ENCODE measurements at places on chromosomes 7 and 10.

- no peak for DNase-seq
Measured at GRCh38 chr7:114364151-114364550, 50.5 kb upstream of the FOXP2 start.

- peak; percentile 40 for DNase-seq
Measured at GRCh38 chr10:120336911-120337540, 120.0 kb upstream of the PLPP4 start.

- peak; percentile 1 for DNase-seq
Measured at GRCh38 chr10:34705563-34705962, 109.5 kb downstream of the PARD3 start.

DNA sequence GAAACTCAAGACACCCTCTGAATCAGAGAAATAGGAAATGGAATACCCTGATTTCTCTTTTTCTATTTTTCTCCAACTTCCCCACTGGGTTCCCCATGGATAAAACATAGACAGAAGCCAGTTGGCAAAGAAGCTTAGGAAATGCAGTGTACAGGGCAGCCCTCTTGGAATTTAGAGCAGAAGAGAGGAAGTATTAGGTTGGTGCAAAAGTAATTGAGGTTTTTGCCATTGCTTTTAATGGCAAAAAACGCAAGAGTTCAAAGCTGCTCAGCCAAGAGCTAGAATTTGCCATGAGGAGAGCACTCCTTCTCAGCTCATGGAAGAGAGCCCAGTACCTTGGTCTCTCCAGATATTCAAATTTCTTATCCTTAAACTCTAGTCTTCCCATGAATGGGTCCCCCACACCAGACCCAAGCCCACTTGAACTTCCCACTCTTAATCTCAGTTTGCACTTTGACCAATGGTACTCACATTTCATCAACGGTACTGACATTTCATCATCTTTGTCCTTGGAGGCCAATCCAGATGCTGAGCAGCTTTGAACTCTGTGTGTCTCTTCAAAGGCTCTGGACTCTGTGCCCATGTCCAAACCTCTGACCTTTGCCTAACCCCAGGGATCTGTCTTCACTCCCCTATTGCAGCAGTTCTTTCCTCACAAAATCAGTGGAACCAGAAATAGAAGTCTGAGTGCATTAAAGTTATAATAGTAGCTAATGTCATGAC lies 73.2 kb upstream of the PPP1R3C start:
- no peak for DNase-seq

DNA sequence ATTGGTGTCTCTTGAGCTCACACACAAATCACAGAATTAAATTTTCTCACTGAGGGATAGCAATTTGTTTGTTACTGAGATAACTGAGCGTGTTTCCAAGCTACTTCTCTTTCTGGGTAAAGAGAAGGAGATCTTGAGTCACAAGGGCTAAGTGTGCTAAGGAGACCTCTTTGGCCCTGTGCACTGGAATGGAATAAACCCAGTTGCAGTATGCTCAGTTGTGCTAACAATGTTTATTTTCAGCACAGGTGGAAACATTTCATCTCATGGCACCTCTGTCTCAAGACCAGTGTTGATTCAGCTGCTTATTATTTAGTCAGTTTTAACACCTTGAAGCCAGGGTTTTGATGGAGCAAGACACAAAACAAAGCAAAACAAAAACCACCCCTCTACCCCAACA lies 22.5 kb upstream of the UBE2H start:
- DNase-seq = no peak

- no peak for DNase-seq
Measured at GRCh38 chr10:102287538-102287937, 42.2 kb downstream of the GBF1 start.

GRCh38 chr10:9302140-9302746 lies 1247.8 kb downstream of the GATA3 start:
- peak; percentile 60 for DNase-seq

- no peak for DNase-seq
Measured at GRCh38 chr10:106931853-106932249, 232.7 kb downstream of the SORCS1 start.

- DNase-seq = peak; percentile 65
Measured at GRCh38 chr10:122298598-122299301, 27.7 kb downstream of the BTBD16 start.

- no peak for DNase-seq
Measured at GRCh38 chr10:14519785-14520184, 189.1 kb upstream of the FRMD4A start.

- DNase-seq = no peak
Measured at GRCh38 chr10:101356132-101356531, 2.2 kb downstream of the BTRC start.

GRCh38 chr10:6729071-6729774 lies 149.1 kb upstream of the PRKCQ start:
- DNase-seq = no peak

GRCh38 chr10:131660427-131660826 lies 240.4 kb upstream of the PPP2R2D start:
- no peak for DNase-seq

- DNase-seq = no peak
Measured at GRCh38 chr10:3417096-3417495, 244.5 kb upstream of the PITRM1 start.

DNA sequence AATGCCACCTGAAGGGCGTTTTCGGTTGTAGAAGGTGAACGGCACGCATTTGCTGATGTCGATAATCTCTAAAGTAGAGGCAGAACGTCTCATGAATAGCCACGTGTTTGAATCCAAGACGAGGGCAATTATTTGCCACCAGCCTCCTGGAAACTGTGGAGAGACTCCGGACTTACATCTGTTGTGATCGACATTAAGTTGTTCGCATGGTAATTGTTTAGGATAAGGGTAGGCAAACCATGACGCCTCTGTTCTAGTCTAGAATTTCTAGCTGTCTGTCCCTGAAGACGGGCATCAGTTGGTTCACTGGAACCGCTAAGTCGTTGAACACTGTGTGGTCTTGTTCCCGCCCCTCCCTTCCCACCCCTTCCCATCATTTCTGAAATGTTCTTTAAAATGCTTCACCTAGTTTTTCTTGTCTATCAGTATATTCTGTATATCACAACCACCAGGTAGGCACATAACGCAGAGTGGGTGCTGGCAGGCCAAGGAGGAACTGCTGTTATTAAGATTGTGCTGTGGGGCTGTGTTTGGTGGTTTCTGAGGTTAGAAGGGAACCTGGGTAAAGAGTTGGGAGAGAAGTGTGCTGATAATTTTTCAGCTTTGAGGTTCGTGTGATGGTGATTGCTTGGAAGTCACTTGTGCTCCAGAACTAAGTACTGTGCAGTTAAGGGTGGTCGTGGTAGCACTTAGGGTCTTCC lies 1.2 kb downstream of the UBE3C start:
- peak; percentile 34 for DNase-seq

DNA sequence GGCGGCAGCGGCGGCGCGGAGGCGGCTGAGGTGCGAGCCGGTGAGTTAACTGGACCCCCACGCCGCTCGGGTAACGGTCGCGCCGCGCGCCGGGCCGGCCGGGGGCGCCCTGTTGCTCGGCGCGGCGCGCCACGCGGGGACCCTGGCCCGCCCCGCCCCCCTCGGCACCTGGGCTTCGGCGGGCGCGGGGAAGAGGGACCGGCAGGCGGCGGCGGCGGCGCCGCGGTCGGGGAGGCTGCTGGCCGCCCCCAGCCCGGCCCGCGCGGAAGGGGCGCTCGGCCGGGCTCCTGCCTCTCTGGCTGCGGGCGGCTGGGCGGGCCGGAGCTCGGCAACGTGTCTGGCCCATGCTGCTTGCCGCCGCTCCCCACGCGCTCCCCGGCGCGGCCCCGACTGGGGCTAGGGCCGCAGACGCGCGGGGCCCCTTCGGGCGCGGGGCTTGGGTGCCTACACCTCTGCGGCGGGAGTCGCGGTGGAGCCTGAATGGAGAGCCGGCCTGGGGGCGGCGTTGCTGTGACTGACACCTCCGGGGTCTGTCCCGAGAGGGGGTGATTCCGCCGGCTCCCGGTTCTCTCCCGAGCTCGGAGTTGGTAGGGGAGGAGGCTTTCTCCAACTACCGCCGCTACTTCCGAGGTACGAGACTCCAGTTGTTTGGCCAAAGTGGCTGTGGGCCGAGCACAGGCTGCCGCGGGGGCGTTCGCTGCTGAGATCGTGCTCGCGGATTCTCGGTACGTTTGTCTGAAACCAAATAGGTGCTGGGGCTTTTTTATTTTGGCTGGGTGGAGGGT lies 494 bp downstream of the PALS2 start:
- peak; percentile 37 for DNase-seq

GRCh38 chr7:90728568-90728967 lies 132.4 kb downstream of the CDK14 start:
- no peak for DNase-seq

GRCh38 chr10:122115874-122116273 lies 126.9 kb downstream of the TACC2 start:
- DNase-seq = no peak

DNA sequence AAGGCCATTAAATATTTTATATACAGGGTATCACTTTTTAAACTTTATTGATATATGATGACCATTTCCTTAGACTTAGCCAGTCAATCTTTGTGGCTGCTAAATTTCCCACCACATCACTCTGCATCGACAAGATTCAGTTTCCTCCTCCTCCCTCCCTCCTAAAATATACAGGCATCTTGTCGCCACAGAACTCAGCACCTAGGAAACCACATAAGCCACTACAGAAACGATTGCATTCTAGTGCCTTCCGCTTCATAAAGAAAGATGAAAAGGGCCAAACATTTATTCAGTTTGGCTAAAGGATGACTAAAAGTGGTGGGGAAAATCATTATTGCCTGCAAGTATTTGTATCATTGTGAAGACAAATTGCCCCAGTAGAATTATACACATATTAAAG lies 30.7 kb downstream of the ERCC6 start:
- peak; percentile 62 for DNase-seq

GRCh38 chr7:85011127-85011526 lies 175.7 kb downstream of the SEMA3D start:
- DNase-seq = no peak

- no peak for DNase-seq
Measured at GRCh38 chr7:121505540-121506182, 109.6 kb upstream of the FAM3C start.

DNA sequence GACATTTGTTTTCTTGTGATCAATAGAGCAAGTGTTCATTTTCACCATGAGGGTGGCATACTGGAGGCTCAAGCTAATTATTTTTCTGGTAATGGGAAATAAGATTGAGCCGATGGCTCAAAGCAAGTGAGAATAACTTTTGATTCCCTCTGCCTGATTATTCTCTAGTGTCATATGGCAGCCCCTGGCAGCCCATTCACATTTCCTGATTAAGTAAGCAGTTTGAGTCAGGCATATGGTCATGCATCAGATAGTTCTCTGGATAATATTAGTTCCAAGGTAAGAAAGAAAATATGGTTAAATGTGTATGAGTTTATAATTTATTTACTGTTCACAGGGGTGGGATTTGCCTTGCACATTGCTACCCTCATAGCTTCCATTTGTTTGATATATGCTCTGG lies 109.2 kb downstream of the DYNC1I1 start:
- DNase-seq = no peak

GRCh38 chr10:34880817-34881216 lies 65.7 kb upstream of the PARD3 start:
- DNase-seq = no peak

- no peak for DNase-seq
Measured at GRCh38 chr10:119818889-119819270, 53.8 kb downstream of the MCMBP start.

DNA sequence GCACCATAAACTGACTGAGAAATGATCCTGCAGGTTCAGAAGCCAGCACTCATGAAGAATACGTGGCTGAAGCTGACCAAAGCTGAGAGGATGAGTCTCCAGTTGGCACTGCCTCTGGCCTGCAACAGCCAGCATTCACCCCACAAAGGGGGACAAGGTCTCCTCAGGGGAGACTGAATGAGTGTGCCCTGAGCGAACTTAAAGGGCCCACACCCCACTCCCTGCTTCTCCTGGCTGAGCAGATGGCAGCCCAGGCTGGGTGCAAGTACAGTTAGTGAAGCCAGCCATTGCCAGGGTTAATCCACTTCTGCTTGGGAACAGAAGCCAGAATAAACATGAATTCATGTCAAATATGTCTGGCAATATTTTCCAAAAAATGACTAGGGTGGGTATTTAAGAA lies 98.1 kb downstream of the PPP1R17 start:
- no peak for DNase-seq

- DNase-seq = no peak
Measured at GRCh38 chr10:16280595-16280994, 156.2 kb upstream of the PTER start.

- DNase-seq = no peak
Measured at GRCh38 chr10:7901256-7901655, 83.0 kb downstream of the TAF3 start.

DNA sequence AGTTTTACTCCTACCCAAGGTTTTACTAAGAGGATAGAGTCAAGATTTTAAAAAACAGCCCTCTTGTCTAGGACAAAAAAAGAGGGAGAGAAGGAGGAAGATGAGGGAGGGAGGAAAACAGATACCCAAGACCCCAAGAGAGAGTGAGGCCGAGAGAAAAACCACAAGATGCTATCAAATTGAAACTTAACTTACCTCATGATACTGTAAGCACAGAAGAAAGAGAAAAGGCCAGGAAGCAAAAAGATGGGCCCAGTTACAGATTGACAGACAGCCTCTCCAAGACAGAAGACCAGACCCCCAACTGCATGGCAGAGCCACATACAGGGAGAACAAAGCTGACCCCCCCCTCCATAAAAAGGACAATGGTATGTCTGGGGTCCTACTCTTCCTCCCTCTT lies 11.4 kb downstream of the SEC31B start:
- DNase-seq = no peak

DNA sequence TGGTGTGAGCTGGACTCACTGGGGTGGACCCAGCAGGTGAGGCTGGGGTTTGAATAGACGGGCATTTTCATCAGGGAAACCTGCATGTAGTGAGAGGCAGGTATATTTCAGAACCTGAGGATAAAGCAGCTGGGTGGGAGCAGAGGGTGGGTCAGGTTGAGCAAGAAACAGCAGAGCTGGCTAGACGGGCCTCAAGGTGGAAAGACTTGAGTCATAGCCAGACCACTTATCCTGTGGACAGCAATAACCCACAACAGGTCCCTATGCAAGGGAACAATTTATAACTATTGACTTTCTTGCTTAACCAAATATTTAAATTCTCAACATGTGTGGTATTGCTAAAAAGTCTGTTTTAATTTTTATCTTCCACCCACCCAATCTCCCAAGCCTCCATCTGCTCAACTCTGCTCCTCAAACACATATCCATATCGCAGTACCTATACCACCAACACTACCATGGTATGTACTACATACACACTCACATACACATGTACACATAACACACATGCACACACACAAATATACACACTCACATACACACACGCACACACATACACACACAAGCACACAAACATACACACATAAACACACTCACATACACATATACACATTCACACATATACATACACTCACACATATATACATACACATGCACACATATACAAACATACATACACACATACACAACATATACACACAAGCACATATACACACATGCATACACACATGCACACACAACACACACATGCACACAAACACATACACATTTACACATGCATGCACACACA lies 129.0 kb upstream of the C7orf33 start:
- no peak for DNase-seq

- no peak for DNase-seq
Measured at GRCh38 chr10:130213286-130214080, 77.3 kb downstream of the GLRX3 start.

Data from CD4-positive, alpha-beta T cell treated with Interleukin-17A for 1 hour (primary cell).